ENCODE measurements at places on chromosomes 12 and 14.

DNA sequence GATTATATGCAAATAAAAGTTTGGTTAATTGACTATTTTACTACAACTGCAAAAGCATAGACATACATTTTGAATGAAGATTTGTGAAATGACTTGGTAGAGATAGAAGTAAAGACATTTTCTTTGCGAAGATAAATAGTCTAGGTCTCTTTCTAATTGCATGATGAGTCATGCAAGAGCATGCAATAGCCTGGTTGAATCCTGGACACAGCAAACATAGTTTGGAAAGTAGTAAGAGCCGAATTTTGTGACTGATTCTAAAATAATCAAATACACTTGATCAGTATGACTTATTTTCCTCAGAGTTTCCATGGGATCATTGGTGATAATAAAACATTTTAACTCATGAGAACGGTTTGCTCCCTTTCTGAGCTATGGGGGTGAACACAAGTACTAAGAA, 27.7 kb upstream of the CAND1 start:
- DNase-seq, result no peak

DNA sequence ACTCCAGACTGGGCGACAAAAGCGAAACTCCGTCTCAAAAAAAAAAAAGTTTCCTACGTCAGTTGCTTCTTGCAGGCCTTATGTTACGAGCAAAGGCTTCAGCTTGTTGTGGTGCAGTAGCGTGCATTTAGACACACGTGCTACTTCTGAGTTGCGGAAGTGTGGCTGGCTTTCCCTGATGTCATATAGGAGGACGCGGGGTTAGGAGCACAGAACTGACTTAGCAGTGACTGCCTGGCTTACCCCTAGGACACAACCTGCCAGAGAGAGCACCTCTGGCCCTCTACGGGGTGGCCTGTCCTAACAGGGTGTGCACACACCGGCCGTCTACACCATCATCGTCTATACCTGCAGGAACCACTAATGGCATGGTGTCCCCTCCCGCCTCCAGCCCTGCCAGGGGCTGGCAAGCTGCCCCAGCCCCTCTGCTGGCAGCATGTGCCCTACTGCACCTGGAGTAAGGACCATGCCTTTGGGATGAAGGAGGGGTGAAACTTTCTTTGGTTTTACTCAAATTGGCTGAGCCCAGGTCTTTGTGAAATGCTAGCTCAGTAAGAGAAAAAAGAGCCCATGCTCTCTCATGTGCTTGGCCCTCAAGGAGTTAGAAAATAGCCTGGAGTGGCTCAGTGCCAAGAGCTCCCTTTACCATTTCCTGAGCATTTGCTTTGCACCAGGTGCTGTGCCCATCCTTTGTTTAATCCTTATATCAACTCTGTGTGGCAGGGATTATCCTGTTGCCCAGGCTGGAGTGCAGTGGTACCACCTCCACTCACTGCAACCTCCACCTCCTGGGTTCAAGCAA, 1.7 kb upstream of the GPR68 start:
- no peak for DNase-seq

DNA sequence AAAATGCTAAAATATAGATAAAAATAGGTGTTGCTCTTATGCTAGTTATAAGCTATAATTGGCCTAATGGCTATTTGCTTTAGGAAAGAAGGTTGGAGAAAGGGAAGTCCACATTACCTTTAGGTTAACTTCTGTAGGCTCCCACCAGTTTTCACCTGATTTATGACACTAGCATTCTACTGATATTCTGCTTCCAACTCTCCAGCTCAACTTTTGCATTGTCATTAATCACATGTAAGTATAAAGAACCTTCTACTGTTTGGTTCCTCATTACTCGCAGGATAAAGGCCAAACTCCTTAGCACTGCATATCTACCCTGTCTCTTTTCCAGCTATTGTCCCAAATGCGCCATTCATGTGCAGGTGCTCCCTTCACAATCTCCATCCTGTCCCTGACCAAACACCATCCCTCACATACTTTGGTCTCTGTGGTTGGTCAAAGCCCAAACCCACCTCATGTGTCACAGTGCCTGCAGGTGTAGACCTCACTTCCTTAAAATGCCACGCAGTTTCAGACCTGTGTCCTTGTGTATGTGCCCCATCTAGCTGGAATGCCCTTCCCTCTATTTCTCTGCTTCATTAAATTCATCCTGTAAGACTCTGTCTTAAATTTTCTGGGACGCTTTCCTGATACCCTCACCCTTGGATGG, 3.3 kb downstream of the DDHD1 start:
- DNase-seq, result no peak

- no peak for DNase-seq
These were observed 96.7 kb downstream of the SLC25A47 start for GRCh38 chr14:100419856-100420255.

DNA sequence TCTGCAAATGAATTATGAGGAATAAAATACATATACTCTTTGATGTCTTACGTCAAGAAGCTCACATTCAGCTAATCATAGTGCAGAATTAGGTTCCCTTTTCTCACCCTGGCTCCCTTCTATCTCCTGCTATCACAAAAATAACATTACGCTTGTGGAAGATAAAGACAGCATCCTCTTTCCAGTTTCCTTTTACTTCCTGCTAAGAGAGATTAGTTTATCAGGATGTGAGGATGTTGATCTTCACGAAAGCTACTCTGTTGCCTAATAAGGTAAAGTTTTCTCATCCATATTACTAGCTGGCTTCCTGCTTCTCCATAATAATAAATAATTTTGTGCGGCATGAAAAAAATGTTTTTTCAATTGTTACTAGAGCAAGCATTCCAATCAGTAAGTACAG, 217.7 kb upstream of the DCN start:
- DNase-seq, result no peak

DNA sequence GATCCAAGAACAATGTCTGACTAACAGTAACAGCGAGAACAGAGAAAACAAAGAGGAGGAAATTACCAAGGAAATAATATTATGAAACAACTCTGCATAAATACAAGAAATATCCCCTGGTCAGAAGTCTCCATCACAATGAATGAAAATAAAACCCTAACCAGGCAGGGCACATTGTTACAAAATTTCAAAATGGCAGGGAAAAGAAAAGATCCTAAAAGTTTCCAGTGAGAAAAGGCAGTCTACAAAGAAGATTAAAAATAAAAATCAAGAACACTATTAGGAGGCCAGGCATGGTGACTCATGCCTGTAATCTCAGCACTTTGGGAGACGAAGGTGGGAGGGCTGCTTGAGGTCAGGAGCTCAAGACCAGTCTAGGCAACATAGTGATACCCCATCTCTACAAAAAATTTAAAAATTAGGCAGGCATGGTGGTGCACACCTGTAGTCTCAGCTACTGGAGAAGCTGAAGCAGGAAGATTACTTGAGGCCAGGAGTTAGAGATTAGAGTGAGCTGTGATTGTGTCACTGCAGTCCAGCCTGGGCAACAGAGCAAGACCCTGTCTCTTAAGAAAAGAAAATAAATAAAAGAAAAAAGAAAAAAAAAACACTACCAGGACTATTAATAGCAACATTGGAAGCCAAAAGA, 47.8 kb downstream of the FERMT2 start:
- no peak for DNase-seq

GRCh38 chr12:124011435-124012115, 38.6 kb downstream of the ZNF664 start:
- no peak for DNase-seq

- DNase-seq, result no peak
These were observed 107.6 kb upstream of the SFSWAP start for GRCh38 chr12:131603106-131603938.

- peak; percentile 82 for DNase-seq
These were observed 178.6 kb downstream of the ADGRD1 start for GRCh38 chr12:131132118-131132892.

- DNase-seq, result no peak
These were observed 1.4 kb downstream of the EPS8 start for GRCh38 chr12:15787778-15788177.
